C1 segment of cervical spinal cord (tissue), 14 donors: ENCODE measurements at places on chromosomes 1 and 21.

DNA sequence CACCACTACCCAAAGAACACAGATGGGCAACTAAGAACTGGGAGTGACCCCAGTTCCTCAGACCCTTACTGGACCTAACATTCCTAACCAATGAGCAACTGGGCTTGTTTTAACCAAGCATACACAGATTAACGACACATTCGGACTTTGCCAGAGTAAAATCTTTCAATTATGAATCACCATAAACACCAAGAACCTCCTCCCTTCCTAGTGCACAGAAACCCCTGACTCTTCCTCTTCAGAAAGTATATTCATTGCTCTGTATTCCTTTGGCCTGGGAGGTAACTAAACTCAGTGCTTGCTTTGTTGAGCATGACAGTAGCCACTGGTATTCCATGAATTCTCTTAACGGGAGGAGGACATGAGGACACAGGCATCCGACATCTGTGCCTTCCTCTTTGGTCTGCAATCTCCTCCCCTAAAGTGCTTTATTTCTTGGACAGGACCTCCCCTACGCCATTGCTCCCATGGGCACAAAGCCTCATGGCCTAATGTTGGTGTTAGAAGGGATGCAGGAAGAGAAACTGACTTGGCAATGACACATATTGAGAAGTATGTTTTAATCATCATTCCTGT is 42.7 kb downstream of the SEC16B start:
- DNase-seq: no peak

GRCh38 chr21:44365967-44366585 is 12.7 kb downstream of the TRPM2 start:
- no peak for DNase-seq

- no peak for DNase-seq
These were observed 77.0 kb downstream of the VWA5B1 start for GRCh38 chr1:20367626-20368025.

- DNase-seq: no peak
These were observed 179.9 kb downstream of the HMCN1 start for GRCh38 chr1:185914089-185914488.

- no peak for DNase-seq
These were observed 73.3 kb downstream of the NUP210L start for GRCh38 chr1:154081386-154082126.

DNA sequence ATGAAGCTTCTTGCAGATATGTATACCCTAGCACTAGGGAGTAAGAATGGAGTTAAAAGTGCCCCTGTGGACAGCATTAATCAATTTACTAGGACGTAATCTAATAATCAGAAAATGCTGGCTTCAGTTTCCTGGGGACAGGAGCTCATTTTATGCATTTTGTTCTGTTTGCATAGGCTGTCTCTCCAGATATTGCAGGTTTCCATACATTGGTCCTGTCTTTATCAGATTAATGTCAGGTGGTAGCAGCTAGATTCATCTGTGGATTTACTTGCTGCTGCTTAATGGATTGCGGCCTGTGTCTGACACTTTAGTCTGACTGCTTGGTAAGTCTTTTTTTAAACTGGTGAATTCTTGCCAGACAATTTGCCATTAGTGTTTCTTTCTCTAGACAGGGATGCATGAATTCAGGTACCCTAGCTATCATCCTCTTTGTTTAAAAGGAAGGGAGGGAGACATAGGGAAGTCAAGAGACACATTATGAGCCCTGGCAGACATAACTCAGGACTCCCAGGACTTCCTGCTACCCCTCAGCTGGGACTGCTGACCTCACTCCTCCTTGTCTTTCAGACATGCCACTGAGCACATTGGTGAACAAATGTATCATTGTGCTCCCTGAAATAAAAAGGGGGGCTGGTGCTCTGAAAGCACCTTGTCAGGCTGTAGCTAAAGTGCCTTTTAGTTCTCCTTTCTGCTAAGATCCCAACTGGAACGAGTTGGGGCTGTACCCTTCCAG is 47.7 kb downstream of the NOS1AP start:
- no peak for DNase-seq

GRCh38 chr1:37795340-37796125 is 1.9 kb downstream of the MANEAL start:
- DNase-seq: no peak

DNA sequence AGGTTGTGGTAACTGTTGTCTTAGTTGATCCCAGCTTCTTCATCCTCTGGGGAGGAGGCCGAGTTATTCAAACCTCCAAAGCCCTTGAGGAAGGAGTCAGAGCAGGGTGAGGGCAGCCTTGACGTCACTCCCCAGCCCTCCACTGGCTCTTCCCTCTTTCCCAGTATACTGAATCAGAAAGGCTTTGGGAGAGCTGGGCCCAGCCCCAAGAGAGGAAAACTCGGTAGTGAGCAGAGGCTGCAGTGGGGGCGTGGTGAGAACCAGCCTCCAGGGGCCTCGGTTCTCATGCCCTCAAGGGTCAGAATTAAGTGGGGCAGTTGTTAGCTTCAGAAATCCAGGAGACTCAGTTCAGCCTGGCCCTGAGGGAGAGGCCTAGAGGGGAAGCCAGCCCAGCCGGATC is 1.8 kb upstream of the GJA4 start:
- DNase-seq: no peak

DNA sequence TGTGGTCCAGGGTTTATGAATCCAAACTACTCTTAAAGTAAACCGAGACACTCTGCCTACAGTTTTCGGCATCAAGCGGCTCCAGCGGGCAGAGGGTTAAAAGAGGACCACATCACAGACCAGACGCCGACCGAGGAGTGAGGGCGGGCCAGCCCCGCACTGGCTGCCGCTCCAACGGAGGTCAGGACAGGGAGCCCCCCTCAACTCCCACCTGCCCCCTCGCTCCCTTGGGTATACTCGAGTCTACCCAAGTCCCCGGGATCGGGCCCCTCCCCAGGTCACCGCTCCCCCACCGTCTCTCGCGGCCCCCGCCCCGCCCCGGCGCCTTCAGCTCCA is 312 bp downstream of the ARNT start:
- DNase-seq: no peak

DNA sequence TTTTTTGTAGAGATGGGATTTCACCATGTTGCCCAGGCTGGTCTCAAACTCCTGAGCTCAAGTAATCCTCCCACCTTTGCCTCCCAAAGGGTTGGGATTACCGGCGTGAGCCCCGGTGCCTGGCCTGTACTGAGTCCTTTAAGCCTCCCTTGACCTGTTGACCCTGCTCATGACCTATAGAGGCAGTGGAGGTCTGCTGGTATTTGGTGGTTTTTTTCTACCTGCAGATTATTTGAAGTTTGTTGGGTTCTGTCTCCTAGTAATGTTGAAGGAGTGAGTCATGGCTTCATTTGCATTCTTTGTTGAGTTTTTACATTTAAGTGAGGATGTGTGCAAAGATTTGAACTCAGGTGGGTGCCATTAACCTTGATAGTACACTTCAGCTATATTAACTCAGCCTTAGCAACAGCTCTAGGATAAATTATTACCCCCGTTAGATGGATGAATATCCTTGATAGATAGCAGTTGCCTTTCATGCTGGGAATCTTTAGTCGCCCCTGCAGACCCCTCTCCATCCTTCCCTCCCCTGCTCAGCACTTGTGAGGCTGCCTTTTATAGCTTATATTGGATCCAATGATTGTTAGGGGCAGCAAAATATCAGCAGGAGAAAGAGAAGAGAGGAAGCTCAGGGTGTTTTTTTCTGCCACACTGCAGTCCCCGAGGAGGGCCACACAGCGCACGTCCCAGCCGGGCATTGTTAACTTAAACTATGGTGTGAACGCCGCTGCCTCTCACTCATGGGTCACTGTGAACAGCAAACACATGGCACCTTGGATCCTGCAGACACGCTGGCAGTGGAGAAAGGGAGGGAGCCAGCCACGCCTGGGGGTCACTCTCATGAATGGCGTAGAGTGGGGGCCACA is 14.9 kb upstream of the NPPB start:
- DNase-seq: no peak

DNA sequence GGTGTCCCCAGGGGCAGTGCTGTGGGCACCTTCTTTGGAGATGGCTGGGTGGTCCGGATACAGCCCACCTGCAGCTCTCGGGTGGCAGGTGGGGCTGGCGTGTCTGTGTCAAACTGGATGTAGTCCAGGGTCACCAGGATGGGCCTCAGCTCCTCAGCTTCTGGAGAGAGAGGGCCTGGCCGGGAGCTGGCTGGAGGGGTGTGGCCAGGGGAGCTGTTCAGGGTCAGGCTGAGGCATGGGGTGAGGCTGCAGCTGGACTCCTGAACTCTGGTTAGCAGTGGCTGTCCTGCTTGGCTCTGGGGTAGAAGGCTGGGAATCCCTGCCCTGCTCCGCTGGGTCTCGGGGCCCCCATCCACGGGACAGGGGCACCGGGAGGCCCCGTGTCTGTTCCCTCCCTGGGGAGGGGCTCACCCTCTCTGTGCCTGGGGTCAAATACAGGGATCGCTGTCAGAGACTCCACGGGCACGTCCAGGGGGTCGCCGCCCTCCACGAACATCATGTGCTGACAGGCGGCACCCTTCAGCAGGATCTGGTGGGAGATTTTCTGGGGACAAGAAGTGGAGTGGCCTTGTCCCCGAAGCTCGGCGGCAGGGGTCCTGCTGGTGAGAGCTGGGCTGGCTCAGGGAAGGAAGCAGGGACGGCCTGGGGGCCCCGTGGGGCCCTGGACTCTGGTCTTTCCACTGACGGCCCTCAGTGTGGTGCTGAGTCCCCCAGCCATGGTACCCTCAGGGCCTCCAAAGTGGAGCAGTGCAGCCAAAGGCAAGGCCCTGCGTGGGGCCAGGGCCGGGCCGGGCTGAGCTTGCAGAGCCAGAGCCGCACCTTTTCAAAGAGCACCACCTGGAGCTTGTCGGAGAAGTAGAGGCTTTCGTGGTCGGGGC is 4.1 kb upstream of the TMEM52 start:
- DNase-seq: no peak

DNA sequence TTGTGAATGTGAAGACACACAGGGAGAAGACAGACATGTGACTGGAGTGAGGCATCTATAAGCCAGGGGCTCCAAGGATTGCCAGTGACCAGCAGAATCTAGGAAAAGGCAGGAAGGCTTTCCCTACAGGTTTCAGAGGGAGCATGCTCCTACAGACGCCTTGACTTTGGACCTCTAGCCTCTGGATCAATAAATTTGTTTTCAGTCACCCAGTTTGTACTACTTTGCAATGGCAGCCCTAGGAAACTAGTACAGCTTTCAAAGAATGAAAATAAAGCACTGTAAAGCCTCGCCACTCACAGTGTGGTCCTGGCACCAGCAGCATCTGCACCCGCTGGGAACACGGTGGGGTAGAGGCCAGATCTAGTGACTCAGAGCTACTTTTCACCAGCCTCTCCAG is 510.0 kb downstream of the LTN1 start:
- no peak for DNase-seq

DNA sequence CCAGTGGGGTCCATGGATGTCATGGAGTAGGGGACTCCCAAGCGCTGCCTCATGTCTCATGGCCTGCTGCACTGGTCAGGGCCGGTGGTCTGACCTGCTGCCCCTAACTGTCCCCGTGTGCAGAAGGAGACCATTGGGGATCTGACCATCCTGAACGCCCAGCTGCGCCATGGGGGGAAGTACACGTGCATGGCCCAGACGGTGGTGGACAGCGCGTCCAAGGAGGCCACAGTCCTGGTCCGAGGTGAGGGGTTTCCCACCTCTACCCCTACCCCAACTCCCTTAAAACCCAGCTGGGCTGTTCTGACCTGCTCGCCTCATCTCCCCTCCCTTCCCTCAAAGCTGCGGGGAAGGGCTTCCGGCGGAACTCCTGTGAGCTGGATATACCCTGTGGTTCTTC is 18.6 kb downstream of the TMEM81 start:
- no peak for DNase-seq

- no peak for DNase-seq
These were observed 4.6 kb upstream of the SRSF4 start for GRCh38 chr1:29186252-29186651.

- no peak for DNase-seq
These were observed 43.0 kb upstream of the EIF4G3 start for GRCh38 chr1:21219674-21220073.

DNA sequence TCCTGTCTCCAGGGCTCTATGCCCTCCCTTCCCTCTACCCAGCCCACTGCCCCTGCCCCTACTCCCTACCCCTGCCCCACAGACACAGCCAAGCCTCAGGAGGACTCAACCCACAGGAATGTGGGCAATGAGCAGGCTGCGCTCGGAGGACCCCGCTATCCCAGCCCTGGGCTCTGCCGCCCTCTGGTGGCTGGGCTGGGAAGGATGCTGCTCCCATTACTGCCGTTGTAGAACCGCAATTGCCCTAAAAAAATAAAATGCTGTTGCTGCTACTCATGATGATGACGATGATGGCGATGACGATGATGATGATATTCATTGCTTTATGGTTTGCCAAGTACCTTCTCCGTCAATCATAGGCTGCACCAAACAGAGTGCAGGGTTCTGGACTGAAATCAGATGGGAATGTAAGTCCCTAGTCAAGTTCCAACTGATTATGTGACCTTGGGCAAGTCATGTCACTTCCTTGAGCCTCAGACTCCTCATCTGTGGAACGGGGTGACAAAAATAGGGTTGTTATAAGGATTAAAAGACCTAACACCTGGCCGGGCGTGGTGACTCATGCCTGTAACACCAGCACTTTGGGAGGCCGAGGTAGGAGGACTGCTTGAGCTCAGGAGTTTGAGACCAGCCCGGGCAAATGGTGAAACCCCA is 24.6 kb downstream of the ARHGEF19 start:
- peak; percentile 6 for DNase-seq

GRCh38 chr21:41640748-41641509 is 125.9 kb downstream of the RIPK4 start:
- no peak for DNase-seq

DNA sequence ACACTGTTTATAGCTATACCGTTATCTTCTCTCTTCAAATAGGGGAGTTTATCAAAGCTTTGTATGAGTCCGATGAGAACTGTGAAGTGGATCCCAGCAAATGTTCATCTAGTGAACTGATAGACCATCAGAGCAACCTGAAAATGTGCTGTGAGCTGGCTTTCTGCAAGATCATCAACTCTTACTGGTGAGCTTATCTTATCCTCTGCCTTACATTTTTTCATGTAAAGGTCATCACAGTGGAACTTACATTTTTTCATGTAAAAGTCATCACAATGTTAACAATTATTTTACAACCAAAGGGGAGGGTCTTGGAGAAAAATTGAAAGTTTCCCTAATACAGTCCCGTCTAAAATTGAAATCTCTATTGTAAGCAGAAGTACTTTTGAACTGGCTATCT is 45.2 kb downstream of the CLEC20A start:
- DNase-seq: no peak

DNA sequence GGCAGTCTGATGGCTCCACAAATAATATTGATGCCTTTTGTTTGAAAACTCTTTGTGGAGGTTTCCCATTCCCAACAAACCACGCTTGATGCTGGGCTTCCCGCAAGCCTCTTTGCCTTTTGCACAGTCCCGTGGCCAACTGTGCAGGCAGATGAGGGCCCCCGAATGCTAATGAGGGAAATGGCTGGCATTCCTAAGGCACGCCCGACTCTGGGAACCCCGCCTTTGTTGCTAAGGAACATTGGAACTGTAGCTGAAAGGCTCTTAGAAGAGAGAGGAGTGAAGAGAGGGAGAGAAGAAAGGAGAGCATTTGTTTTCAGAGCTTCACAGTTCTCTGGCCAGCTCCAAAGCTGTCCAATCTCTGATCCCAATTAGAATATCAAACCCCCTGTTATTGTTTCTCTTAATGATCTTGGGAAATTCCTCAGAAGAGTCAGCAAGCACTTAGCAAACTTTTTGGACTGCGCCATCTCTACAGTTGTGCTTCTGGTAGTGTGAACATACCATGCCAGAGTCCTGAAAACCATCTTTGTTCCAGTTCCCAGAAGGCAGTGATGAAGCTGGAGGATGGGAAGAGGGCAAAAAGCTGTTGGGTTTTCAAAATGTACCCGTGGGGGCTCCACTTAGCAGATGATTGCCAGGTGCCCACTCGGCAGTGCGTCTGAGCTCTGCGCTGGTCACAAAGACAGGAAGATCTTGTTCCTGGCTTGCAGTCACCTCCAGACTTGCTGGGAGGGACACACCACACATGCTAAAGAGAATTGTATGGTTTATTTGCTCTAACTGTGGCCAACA is 60.1 kb upstream of the CYP2J2 start:
- peak; percentile 27 for DNase-seq
